ENCODE measurements at places on chromosomes 3 and 15.

- H3K4me3 ChIP-seq = no peak overlapping the region
- peaks cover 18% of the 10 kb centered on the region for H3K4me1 ChIP-seq
- no peak for ATAC-seq
- peaks cover 28% of the 10 kb centered on the region for H3K27me3 ChIP-seq
- no peaks in the 10 kb centered on the region for H3K36me3 ChIP-seq
- no peak overlapping the region for H3K27ac ChIP-seq
These were observed 1.9 kb upstream of the MYZAP start for GRCh38 chr15:57589754-57590153.

GRCh38 chr3:122392868-122393844, 9.2 kb downstream of the FAM162A start:
- H3K36me3 ChIP-seq = peaks cover 64% of the 10 kb centered on the region
- no peak for ATAC-seq
- no peaks in the 10 kb centered on the region for H3K27me3 ChIP-seq
- no peak overlapping the region for H3K27ac ChIP-seq
- H3K4me1 ChIP-seq = peaks cover 20% of the 10 kb centered on the region

GRCh38 chr15:31294067-31294466, 32.6 kb upstream of the KLF13 start:
- no peak overlapping the region for H3K4me3 ChIP-seq
- H3K27ac ChIP-seq = no peak overlapping the region
- ATAC-seq = no peak
- peaks cover 4% of the 10 kb centered on the region for H3K27me3 ChIP-seq
- H3K36me3 ChIP-seq = no peaks in the 10 kb centered on the region

DNA sequence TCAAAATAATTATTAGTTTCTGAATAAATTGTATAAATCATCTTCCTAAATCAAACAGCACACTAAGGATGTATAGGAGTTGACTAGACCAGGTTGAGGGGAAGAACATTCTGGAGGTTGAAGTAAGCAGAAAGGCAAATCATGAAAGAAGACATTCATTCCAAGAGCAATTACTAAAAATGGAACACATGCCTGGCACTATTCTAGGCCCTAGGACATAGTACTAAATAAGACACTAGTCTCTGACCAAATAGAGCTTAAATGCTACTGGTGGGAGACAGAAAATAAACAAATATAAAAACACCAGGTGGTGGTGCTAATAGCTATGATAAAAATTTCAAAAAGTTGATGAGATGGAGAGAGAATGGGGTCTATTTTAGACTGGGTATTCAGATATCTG, 190.1 kb downstream of the TBC1D5 start:
- no peak overlapping the region for H3K4me3 ChIP-seq
- H3K36me3 ChIP-seq = no peaks in the 10 kb centered on the region
- ATAC-seq = peak; percentile 35
- no peaks in the 10 kb centered on the region for H3K27me3 ChIP-seq
- H3K4me1 ChIP-seq = peaks cover 8% of the 10 kb centered on the region

GRCh38 chr3:186057594-186057993, 51.3 kb downstream of the ETV5 start:
- no peaks in the 10 kb centered on the region for H3K36me3 ChIP-seq
- H3K4me3 ChIP-seq = no peak overlapping the region
- H3K4me1 ChIP-seq = peaks cover 7% of the 10 kb centered on the region
- no peak for ATAC-seq
- peaks cover 39% of the 10 kb centered on the region for H3K27me3 ChIP-seq

DNA sequence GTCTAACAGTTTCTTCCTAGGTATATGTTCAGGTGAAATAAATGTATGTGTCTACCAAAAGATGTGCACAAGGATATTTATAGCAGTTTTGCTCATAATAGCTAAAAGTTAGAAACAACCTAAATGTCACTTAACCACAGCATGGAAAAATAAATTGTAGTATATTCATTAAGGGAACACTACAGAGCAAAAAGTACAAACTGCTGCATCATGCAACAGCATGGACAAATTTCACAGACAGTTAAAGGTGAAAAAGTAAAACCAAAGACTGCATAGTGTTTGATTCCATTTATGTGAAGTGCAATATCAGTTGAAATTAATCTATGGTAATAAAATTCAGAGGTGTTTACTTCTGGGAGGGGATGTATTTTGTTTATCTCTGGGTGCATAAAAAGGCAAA, 62.5 kb downstream of the FBXL2 start:
- H3K36me3 ChIP-seq = no peaks in the 10 kb centered on the region
- no peak for ATAC-seq
- H3K27me3 ChIP-seq = no peaks in the 10 kb centered on the region
- no peak overlapping the region for H3K27ac ChIP-seq

- no peak overlapping the region for H3K4me3 ChIP-seq
- ATAC-seq = no peak
- peaks cover 6% of the 10 kb centered on the region for H3K36me3 ChIP-seq
- no peak overlapping the region for H3K27ac ChIP-seq
- H3K27me3 ChIP-seq = no peaks in the 10 kb centered on the region
These were observed 217.2 kb upstream of the CGNL1 start for GRCh38 chr15:57158997-57159668.

DNA sequence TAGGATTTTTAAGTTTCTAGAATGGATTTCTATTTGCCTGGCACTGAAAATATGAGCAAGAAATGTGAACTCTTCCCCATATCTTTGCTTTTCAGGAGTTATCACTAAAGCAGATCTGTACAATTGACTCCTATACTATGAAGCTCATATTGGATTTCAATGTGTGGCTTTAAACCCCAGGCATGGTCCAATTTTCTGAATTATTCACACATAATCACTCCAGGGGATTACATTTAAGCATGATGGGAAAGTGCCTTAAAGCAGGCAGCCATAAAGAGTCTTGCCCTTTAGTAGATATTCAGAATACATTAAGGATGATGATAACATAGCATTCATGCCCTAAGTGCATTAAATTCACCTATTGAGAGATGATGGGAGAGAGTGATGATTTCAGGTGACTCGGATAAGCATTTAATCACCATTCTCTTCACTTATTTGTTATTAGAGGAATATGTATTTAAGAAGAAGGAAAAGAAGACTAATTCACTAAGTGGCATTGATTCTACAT, 331.8 kb upstream of the ROBO1 start:
- H3K4me3 ChIP-seq = no peak overlapping the region
- ATAC-seq = no peak
- H3K27ac ChIP-seq = no peak overlapping the region
- no peaks in the 10 kb centered on the region for H3K27me3 ChIP-seq

DNA sequence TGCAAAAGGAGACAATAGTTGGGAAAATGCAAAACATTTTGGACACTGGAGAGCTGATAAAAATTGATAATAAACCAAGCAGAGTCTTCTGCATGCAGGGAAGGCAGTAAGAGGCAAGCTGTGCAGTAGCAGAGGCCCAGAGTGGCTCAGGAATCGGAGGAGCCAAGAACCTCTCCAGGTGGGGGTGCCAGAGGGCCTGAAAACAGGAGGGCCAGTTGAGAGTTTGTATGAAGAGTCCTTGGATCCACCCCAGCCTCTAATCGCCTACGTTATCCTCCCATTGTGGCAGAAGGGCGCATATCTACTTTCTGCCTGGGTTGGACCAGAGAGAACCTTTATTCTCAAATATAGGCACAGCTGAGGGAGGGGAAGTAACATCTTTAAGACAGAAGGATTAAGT, 48.9 kb upstream of the RBP1 start:
- no peaks in the 10 kb centered on the region for H3K36me3 ChIP-seq
- ATAC-seq = no peak
- no peak overlapping the region for H3K4me3 ChIP-seq
- no peak overlapping the region for H3K27ac ChIP-seq

DNA sequence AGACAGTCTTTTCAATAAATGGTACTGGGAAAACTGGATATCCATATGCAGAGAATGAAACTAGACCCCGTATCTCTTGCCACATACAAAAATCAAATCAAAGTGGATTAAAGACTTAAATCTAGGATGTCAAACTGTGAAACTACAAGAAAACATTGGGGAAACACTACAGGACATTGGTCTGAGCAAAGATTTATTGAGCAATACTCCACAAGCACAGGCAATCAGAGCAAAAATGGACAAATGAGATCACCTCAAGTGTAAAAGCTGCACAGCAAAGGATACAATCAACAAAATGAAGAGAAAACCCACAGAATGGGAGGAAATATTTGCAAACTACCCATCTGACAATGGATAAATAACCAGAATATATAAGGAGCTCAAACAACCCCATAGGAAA, 38.4 kb upstream of the MBNL1 start:
- H3K4me1 ChIP-seq = peaks cover 42% of the 10 kb centered on the region
- H3K27ac ChIP-seq = peak overlapping the region; percentile 83
- peak overlapping the region; percentile 63 for H3K4me3 ChIP-seq
- H3K36me3 ChIP-seq = no peaks in the 10 kb centered on the region
- ATAC-seq = no peak
- no peaks in the 10 kb centered on the region for H3K27me3 ChIP-seq

GRCh38 chr15:60619131-60619530, 140.2 kb upstream of the ICE2 start:
- no peaks in the 10 kb centered on the region for H3K27me3 ChIP-seq
- H3K4me1 ChIP-seq = peaks cover 9% of the 10 kb centered on the region
- no peaks in the 10 kb centered on the region for H3K36me3 ChIP-seq
- ATAC-seq = no peak

DNA sequence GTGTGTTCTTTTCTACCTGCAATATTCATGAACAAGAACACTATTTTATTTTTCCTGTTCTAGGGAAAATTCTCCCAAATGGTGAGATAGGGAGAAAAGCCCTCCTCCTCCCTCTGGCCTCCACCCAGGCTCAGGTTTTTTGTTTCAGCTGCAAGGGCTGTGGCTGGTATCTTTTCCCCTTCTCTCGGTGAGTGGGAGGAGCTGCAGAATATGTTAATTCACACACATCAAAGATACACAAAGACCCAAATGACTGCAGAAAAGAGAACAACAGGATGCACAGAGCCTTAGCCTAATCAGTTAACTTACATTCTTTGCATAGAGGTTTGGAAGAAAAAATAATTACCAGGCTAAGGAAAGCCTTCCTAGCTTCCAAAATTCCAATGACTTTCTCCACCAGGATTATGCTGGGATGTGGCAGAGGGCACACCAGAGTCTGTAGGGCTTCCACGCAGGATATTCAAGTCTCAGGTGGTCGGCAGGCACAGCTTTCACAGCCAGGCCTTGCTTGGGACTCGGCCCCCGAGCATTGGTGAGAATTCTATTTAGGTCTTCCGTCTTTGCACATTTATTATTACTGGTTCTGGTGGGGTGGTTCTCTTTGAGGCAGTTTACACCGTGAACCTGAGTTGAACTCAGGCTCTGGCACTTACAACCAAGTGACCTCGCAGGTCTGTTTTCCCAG, 64.9 kb downstream of the ABHD5 start:
- peak; percentile 80 for ATAC-seq
- peak overlapping the region; percentile 63 for H3K27ac ChIP-seq
- peak overlapping the region; percentile 18 for H3K4me3 ChIP-seq
- no peaks in the 10 kb centered on the region for H3K36me3 ChIP-seq
- no peaks in the 10 kb centered on the region for H3K27me3 ChIP-seq

- H3K36me3 ChIP-seq = peaks cover 25% of the 10 kb centered on the region
- ATAC-seq = no peak
- H3K27me3 ChIP-seq = no peaks in the 10 kb centered on the region
- H3K27ac ChIP-seq = no peak overlapping the region
These were observed 1.8 kb upstream of the YEATS2 start for GRCh38 chr3:183695569-183696364.

GRCh38 chr3:157544501-157545130, 41.4 kb upstream of the VEPH1 start:
- H3K4me3 ChIP-seq = no peak overlapping the region
- H3K4me1 ChIP-seq = no peaks in the 10 kb centered on the region
- H3K36me3 ChIP-seq = no peaks in the 10 kb centered on the region
- no peak overlapping the region for H3K27ac ChIP-seq

- ATAC-seq = no peak
- no peak overlapping the region for H3K27ac ChIP-seq
- peaks cover 31% of the 10 kb centered on the region for H3K4me1 ChIP-seq
- no peaks in the 10 kb centered on the region for H3K27me3 ChIP-seq
- H3K4me3 ChIP-seq = no peak overlapping the region
These were observed 50.7 kb downstream of the RAF1 start for GRCh38 chr3:12613250-12613649.

All from activated T-helper 17 cell treated with anti-CD3 and anti-CD28 coated beads, Interleukin-2, amount 50 U/mL, for 72 hours (primary cell).